ENCODE measurements at places on chromosomes 6 and 20.

DNA sequence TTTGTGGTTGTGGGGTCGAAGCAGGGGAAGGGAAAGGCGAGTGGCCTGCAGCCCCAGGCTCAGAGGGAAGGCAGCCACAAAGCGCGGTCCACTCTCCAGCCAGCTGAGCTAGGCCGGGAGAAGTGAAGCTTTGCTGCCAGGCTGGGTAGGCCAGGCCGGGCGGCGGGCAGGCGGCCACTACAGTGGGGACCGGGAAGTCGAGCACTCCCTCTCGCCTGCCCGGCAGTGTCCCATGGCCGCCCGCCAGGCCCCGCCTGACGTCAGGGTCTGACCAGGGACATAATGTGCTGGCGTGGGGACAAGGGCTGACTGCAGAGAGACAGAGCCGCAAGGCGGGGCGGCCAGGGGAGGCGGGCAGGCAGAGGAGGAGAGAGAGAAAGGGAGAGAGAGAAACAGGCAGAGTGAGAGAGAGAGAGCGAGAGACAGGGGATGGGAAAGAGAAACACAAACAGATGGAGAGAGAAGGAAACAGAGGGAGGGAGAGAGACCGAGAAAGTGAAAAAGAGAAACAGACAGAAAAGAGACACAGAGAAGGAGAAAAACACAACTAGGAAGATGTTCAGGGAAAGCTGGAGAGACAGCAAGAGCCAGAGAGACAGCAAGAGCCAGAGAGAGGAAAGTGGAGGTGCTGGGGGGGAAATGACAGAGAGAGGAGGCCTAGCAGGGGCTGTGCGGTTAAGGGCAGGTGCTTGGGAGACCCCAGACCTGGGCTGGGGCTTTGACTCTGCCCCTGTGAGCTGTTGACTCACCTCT, 94.5 kb upstream of the PTPN1 start:
- DNase-seq: no peak

DNA sequence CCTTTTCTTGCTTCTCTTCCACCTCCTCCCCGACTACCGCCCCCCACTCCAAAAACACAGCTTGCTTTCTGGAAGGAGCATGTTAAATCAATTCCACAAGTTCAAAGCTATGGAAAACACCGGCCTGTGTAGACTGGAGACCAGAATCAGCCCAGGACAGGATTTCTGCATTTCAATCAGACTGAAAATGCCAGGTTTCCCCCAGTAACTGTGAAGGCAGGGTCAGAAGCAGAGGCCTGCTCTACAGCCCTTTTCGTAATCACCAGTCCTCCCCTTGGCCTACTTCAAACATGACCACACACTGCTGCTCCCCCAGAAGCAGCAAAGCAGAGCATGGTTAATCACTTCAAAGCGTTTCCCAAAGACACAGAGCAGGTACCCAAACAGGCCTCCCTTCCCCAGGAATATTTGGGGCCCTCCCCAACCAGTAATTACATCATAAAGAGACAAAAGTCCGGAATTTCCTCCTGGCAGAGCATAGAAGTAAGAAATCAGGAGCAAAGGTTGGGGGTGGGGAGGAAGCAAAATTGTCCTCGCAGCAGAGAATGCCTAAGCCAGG, 38.4 kb downstream of the ZMYND8 start:
- DNase-seq: no peak

- no peak for DNase-seq
Measured at GRCh38 chr6:159943968-159944598, 24.8 kb upstream of the IGF2R start.

DNA sequence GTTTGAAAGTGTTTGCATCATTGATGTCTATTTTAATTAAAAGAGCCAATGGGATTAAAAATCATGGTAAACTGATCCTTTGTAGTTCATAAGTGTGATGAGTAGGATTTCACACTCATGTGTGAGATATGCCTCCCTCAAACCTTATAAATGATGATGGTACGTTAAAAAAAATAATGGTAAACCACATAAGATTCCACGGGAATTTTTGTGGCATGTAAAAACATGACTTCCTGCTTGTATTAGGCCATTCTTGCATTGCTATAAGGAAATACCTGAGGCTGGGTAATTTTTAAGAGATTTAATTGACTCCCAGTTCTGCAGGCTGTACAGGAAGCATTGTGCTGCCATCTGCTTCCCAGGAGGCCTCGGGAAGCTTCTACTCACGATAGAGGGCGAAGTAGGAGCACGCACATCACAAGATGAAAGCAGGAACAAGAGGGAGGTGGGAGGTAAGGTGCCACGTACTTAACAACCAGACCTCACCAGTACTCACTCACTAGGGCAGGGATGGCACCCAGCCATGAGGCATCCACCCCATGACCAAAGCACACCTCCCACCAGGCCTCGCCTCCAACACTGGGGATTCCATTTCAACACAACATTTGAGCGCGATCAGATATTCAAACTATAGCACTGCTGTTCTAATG, 187.6 kb upstream of the QKI start:
- no peak for DNase-seq

GRCh38 chr6:37050045-37050853, 44.8 kb downstream of the FGD2 start:
- no peak for DNase-seq

DNA sequence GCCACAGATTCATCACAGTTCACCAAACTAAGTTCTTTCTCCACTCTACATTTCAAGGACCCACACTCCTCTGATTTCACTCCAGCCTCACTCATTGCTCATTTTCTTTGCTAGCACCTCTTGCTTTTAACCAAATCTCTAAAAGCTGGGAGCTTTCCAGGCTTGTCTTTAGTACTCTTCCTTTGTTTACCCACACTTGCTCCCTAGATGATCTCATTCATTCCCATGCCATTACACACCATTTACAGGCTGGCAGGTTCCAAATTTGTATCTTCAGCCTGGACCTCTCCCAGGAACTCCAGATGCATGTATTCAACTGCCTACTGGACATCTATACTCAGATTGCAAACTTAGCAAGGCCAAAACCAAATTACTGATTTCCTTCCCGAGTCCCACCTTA, 5.3 kb upstream of the GUCA1B start:
- DNase-seq: no peak

DNA sequence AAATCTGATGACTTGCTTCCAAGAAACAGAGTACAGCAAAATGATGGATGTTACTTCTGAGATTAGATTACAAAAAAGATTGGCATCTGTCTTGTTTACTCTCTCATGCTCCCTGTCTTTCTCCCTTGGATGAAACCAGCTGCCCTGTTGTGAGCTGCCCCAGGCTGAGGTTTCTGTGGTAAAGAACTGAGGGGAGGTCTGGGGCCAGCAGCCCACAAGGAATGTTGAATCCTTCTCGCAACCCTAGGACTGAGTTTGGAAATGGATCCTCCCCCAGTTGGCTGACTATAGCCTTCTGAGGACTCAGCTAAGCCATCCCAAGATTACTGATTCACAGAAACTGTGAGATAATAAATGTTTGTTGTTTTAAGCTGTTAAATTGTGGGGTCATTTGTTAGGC, 5.6 kb upstream of the HECA start:
- DNase-seq: no peak

- DNase-seq: no peak
Measured at GRCh38 chr6:79430913-79431536, 106.2 kb downstream of the LCA5 start.

Data from stimulated activated CD4-positive, alpha-beta T cell treated with anti-CD3 and anti-CD28 coated beads, Interleukin-12 subunit alpha, Interleukin-12 subunit beta, amount 100 ng/mL, for 24 hours (primary cell).